ENCODE measurements at places on chromosomes 11 and 22.

GRCh38 chr11:33860926-33861325 is 30.9 kb downstream of the LMO2 start:
- no peak for DNase-seq

- DNase-seq: no peak
Observed at GRCh38 chr11:112811783-112812182, 149.4 kb upstream of the NCAM1 start.

- DNase-seq: no peak
Observed at GRCh38 chr11:43493431-43493830, 134.7 kb downstream of the TTC17 start.

DNA sequence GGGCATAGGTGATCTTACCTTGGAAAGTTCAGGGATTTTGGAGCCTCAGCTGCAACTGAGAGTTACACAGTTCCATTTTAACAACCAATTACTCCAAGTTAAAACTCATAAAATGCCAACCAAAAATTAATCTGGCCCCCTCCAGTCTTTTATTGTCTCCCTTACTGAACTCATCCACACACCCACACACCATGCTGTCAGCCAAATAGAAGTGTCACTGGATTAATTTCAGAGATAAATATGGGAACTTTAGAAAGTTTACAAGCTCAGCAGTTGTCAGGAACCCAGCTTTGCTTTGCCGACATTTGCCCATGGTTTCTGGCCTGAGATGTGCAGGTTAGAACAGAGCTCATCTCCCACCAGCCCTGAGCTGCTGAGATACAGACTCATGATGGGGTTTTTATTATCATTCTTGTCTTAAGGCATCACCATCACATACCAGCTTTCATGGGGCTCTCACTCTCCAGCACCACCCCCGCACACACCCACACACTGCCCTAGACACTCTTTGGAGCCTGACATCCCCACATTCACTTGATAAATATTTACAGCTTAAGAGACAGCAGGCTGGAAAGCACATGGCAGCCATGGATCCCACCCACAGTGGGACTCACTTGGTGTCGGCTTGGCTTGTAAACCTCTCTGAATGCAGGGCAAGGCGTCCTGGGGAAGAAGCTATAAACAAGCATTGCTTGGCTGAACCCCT is 23.7 kb upstream of the CTR9 start:
- DNase-seq: no peak

DNA sequence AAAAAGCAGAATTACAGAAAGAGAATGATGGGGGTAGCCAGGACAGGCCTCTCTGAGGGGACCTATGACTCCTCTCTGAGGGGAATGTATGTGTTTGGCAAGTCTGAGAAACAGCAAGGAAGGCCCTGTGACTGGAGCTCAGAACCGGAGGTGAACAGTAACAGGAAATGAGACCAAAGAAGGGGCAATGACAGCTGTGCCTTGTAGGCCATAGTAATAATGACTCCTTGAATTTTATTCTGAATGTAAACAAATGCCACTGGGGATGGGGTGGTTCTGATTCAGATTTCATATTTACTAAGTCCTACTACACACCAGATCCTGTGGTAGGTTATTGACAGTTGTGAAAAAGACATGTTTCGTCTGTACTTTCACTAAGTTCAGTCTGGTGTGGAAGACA is 52.8 kb upstream of the APOA1 start:
- no peak for DNase-seq

GRCh38 chr22:45227645-45228400 is 12.9 kb downstream of the KIAA0930 start:
- no peak for DNase-seq

GRCh38 chr22:17866127-17866526 is 91.9 kb upstream of the BID start:
- DNase-seq: no peak

- no peak for DNase-seq
Observed at GRCh38 chr22:36606114-36606513, 77.1 kb upstream of the EIF3D start.

DNA sequence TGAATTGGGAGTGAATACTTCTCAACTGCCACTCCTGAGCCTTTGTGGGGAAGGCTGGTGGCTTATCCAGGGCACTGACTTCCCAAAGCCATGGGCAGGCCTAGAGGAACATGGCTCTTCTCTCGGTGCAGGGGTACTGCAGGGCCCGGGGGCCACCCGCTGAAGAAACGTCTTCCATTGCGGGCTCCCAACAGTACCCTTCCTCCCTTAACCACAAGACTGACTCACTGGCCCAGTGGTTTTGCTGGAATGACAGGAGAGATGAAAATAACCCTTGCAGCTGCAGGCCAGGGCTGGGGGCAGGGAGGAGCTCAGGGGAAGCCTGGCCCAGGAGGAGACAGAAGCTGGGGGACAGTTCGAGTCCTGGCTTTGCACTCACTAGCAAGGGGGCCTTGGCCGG is 13.5 kb downstream of the TXN2 start:
- DNase-seq: no peak

DNA sequence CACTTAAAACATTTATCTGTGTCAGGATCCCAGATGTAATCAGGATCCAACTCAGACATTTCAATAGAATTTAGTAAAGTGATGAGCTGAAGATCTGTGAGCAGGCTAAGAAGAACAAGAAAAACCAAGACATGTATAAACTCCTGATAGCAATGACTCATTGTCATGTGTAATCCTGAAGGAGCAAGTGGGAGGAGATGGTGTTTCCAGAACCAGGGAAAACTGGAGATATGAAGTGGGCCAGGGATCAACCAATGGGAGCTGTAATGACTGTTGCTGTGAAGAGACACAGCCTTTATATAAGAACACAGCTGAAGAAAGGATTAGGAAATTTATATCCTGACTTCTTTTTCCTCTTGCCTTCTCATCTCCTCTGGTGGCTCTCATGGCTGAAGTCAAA is 682.5 kb upstream of the ARHGAP42 start:
- DNase-seq: no peak

- DNase-seq: no peak
Observed at GRCh38 chr22:32800994-32801536, 440 bp upstream of the TIMP3 start.

- DNase-seq: no peak
Observed at GRCh38 chr22:43164636-43165035, 13.3 kb downstream of the TSPO start.

GRCh38 chr22:23184100-23184763 is 3.9 kb downstream of the BCR start:
- no peak for DNase-seq

DNA sequence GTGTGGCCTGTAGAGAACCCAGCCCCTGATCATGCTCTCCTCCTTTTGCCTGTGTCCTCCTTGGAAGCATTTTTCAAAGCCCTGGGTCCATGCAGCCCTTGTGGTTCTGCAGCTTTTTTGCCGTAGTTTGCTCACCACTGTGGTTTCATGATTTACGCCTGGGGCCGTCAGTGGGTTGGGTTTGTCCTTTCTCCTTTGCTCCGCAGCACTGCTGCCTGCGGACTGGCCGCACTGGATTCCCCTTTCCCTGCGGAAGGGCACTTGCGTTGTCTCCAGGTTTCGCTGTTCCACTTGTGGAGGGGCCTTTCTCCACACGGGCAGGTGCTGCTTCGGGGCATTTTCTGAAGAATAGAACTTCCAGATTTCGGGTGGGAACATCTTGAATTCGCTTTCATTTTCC is 1260.9 kb downstream of the BRD1 start:
- DNase-seq: no peak

- DNase-seq: no peak
Observed at GRCh38 chr11:131145791-131146190, 224.6 kb upstream of the NTM start.

DNA sequence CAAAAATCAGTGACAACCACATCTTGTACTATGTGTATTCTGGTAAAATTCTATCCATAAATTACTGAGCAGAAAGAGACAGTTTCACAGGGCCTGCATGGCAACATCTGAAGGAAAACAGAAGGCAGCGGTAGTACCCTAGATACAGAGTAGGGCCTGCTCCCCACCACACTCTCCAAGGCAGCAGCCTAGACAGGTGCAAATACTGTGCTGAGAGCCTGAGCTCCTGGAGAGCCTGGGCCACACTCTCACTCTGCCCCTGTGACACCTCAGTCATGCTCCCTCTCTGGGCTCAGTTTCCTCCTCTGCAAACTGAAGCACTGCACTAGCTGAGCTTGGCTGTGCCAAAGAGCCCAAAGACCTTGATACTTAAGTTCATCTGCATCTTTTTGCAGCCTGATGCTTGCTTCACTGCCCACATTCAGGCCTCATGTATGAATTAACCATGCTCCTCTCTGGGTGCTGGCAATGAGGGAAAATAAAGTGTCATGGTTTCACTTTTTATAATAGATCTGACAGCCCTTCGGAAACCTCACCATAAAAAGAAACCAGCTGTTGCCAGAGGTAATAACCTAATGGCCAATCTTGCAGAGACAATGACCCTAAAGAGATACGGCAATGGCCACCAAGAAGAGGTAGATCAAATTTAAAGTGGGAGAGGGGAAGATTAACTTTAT is 104.7 kb downstream of the PLEKHA7 start:
- no peak for DNase-seq

DNA sequence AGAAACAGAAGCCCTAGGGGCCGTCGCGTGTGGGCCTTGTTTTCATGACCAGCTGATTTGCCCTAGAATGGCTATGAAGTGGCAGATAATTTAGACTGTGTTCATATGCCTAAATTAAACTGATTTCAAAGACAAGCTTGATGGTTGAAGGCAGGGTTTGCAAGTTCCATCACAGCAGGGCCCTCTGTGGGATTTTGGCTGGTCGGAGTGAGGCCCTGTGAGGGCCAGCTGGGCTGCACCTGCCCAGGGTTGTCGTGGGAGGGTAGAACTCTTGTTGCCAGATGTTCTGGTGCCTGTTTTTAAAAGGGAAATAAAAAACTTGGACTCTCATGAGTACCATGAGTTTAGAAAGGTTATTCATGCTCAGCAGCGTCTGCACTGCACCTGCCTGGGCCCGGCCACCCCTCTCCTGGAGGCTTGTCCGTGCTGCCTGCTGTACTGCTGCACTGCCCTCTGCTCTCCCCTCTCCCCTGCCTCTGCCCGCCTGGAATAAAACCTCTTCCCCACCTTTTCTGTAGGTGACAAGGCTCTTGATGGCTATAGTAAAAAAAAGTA is 44.1 kb downstream of the AP2A2 start:
- DNase-seq: no peak

DNA sequence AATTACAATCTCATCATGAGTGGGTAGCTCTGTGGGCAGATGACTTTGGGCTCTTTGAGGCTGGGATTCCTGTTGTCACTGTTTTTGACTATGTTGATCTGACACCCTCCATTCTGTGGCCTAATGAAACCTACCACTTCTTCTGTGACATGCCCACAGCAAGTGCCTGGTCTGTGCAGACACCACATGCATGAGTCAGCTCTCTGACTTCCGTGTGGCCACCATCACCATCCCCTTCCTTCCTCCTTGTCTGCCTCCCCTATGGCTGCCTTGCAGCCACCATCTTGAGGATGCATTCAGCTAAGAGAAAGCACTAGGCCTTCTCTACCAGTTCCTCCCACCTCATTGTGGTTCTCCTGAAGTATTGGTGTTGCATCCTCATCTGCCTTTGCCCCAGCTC is 15.3 kb upstream of the OR10V1 start:
- no peak for DNase-seq

DNA sequence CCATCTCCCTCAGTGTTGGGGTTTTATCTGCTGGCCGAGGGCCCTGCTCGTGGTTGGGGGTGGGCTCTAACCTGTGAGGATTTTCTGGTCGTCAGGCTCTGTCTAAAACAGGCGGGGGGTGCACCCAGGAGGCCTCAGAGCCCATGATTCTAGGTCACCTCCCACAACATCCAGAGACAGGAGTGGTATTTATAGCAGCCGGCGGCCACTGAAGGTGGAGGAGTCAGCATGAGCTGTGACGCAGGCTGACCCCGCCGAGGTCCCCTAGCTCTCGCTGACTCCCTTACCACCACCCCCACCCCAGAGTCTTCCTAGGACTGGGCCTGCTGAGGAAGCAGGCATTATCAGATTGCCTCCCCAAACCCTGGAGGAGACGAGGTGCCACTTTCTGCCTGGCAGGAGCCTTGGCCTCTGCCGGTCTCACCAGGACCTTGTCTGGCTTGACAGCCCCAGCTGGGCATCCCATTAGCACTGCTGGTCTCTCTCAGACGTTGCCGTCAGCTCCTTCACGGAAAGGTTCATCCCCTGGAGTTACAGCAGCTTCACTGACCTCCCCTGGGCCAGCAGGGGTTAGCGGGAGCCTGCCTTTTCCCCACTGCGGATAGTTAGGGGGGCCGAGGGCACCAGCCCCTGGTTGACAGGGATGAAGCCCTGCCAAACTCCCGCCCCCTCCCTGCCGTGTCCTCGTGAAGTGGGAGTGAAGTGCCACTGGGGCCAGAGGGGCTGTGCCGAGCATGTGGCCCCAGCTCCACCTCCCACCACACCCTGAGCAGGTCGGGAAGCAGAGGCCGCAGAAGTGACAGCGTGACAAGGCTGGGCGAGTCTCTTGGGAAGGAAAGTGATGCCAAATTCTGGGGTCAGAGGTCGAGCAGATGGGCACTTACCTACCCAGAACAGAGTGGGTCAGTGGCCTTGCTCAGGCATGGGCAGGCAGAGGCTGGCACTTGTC is 26.5 kb downstream of the DAGLA start:
- DNase-seq: no peak

GRCh38 chr22:19648419-19648929 is 65.8 kb upstream of the SEPTIN5 start:
- no peak for DNase-seq

- no peak for DNase-seq
Observed at GRCh38 chr11:69650832-69651344, 9.9 kb downstream of the CCND1 start.

DNA sequence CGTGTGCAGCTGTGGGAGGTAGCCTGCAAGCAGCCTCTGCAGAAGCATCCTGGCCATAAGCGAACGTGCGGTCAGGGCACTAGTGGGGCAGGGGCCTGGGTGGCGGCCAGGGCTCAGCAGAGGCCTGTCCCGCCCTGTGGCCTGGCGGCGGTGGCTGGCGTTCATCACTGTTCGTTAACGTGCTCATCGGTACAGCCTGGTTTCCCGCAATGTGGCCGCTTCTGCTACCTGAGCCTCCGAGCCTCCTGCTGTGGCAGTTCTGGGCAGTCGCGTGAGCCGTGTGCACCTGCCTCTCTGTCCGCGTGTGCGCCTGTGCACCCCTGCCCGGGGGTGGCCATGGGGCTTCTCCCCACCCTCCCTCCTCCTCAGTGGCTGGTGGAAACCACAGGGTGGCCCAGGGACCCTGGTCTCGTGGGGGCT is 117.9 kb downstream of the KCNQ1OT1 start:
- no peak for DNase-seq

- no peak for DNase-seq
Observed at GRCh38 chr11:34405079-34405858, 33.5 kb upstream of the CAT start.

GRCh38 chr11:12789596-12790215 is 115.5 kb downstream of the TEAD1 start:
- no peak for DNase-seq

DNA sequence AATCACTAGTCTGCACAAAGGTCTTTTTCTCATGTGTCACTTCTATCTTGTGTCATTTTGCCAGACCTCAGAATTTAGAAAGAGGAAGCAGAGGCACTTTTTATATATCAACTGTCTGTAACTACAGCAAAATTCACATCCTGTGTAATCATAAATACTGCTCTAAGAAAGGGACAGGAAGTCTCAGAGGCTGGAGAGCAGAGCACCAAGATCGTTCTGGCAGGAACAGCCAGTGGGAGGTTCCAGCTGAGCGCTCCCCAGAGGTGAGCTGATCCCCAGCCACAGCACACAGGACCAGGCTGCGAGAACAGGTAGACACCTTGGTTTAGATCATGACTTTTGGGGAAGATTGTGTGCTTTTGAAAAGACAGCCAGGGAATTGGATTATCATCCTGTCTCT is at the start of gene MS4A7:
Gene MS4A7 (plus strand): TSS at position 179 of the 400 bp plus-strand sequence. CDS start 4,610 bp downstream, outside the sequence.
- no peak for DNase-seq

- no peak for DNase-seq
Observed at GRCh38 chr11:36399745-36400144, 103.7 kb downstream of the PRR5L start.

- DNase-seq: no peak
Observed at GRCh38 chr11:32555895-32556294, 27.7 kb upstream of the EIF3M start.

Data from T follicular helper cell (primary cell).